ENCODE measurements at places on chromosomes 4 and X.

DNA sequence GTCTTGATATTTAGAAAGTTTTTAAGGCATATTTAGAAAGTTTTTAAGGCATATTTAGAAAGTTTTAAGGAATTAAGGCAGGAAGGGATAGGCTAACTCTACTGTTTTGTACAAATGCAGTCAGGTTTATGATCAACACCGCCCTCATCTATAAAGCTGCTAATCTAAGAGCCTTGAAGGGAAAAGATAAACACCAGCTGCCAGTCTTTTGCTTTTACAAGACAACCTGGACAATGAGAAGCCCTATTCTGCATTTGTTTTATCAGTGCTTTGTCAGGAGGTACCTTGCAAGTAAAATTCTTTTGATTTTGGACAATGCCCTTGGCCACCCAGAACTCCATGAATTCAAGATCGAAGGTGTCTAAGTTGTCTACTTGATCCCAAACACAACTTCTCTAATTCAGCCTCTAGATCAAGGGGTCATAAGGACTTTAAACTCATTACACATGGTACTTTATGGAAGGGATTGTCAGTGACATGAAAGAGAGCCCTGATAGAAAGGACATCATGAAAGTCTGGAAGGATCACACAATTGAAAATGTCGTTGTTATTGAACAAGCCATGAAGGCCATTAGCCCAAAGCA lies 39.8 kb downstream of the IL15 start:
- DNase-seq, result no peak

DNA sequence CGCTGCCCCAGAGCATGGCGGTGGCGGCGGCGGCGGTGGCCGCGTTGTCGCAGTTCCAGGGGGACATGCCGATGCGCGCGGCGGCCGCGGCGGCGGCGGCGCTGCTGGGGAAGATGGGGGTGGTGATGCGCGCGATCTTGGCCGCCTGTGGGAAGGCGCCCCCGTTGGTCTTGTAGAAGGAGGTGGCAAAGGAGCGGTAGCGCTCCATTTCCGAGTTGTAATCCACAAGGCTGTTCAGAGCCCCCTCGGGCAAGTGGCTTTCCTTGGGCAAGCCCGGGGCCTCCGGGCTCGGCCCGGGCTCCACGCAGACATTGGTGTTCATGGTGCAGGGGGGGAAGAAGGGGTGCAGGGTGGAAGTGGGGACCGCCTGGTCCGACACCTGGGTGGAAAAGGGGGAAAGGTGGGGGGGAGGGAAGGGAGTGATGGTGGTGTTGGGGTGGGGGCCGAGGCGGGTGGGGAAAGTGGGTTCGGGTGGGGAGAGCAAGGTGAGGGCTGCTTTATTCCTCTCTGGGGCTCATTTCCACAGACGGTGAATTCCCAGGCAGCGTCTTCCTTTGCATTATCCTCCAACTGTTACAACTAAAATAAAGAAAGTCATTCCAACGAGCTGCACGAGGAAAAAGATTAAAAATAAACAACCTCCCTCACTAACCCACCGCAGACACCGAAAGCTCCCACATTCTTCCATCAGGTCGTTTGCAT lies 3.1 kb downstream of the CXXC4 start:
- DNase-seq, result no peak

DNA sequence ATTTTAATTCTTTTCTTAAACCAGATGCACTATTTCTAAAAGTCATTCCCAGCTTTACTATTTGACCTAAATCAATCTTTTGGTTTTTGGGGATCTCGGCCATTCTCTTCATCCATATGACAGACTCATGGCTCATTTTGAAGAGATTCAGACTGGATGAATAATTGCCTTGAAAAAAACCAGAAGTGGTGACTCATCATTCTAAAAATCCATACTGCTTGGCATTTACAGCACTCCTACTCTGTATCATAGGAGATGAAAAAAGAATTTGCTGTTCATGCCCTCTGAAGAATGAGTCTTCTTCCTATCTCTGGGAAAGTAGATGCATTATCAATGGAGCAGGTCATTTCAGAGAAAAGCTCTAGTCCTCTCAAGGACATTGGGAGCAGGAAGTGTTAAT lies 220.5 kb upstream of the RPS6KA3 start:
- no peak for DNase-seq

- no peak for DNase-seq
Observed at GRCh38 chr4:128107766-128108165, 46.7 kb downstream of the LARP1B start.

DNA sequence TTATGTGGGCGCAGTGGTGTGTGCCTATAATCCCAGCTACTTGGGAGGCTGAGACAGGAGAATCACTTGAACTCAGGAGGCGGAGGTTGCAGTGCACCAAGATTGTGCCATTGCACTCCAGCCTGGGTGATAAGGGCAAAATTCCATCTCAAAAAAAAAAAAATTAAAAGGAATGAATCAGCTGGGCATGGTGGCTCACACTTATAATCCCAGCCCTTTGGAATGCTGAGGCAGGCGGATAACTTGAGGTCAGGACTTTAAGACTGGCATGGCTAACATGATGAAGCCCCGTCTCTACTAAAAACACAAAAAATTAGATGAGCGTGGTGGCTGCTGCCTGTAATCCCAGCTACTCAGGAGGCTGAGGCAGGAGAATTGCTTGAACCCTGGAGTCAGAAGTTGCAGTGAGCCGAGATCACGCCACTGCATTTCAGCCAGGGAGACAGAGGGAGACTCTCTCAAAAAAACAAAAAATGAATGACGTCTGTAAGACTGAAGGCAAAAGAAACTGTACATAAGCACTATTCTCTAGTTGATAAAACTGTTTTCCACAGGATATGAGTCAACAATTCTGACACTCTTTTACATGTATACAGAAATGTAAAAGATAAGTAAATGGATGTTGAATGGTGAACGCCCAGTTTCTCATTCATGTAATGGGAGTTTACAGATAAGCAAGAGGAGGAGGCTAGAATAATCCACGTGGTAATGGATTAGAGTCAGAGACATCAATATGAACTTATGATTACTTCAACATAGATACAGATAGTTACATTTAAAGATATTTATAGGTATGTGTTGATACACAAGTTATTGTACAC lies 22.2 kb downstream of the CENPC start:
- no peak for DNase-seq

- no peak for DNase-seq
Observed at GRCh38 chr4:159386620-159387019, 283.7 kb downstream of the RAPGEF2 start.

DNA sequence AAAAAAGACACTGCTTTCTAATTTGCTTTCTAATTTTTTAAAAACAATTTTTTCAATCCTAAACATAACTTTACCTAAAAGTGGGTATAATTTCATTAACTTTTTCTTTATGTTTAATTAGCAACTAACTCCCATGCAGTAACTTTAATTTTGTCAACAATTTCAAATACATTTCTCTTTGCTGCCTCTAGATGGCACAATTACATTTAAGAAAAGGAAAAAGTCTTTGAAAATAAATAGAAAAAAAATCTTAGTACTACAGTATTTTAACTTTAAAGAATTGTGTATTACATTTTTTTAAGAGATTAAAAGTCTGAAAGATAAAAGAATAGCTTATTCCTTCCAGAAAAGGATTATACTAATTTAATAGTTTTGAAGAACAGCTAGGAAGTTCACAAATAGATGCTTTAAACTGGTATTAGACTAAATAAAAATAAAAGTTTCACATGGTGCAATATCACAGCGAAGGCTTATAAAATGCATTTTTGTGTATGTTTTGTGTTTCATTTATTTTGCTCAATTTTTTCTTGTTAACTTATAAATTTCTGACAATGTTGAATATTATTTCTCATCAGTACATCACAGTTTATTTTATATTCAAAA lies 105.1 kb downstream of the ADGRA3 start:
- DNase-seq, result no peak

DNA sequence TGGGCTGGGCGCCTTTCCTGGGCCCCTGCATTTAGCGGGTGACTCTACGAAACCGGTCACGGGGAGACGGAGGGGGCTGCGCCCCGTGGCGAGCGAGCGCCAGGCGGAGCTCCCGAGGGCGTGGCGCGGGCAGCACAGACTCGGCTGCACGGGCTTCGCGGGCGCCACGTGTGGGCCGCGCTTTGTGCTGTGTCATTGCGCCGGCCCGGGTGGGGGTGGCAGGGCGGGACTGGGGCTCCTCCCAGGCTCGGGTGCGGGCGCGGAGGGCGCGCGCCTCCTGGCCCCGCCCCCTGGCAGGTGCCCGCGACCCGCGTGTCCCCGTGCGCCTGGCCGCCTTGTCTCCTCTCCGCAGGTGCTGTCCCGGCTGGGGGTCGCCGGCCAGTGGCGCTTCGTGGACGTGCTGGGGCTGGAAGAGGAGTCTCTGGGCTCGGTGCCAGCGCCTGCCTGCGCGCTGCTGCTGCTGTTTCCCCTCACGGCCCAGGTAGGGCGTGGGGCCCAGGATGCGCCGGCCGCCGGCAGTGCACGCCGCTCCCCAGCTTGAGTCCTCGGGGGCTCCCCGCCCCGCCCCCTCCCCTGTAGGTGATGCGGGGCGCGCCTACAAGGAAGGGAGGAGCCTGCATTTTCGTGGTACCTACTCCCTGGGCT lies 651 bp downstream of the UCHL1 start:
- DNase-seq, result no peak

DNA sequence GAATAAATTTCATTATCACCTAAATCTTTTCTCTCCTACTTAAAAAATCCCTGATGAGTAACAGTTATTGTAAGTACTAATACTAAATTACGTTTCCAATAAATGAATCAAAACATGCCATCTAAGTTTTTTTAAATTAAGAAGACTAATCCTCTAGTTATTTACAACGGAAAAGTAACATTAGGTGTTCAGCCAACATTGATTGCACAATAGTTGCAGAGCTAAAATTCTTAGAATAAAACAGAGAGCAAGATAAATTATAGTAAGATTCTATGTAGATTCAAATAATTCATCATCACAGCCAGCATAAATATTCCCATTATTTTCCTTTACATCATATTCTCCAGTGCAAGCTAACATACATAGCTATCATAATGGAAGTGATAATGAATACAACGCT lies 139.2 kb downstream of the HDX start:
- no peak for DNase-seq

- no peak for DNase-seq
Observed at GRCh38 chr4:36786519-36786918, 458.0 kb upstream of the NWD2 start.

- DNase-seq, result no peak
Observed at GRCh38 chrX:2145692-2146367, 354.9 kb downstream of the DHRSX start.

GRCh38 chr4:47468706-47469365 lies 5.3 kb upstream of the COMMD8 start:
- DNase-seq, result no peak

- DNase-seq, result no peak
Observed at GRCh38 chrX:120380699-120381098, 18.8 kb downstream of the ATP1B4 start.

GRCh38 chrX:281166-281999 lies at the start of gene PLCXD1:
Gene PLCXD1 (plus strand): TSS chrX:281381. CDS start chrX:284188, 2,807 bp downstream.
- no peak for DNase-seq

- DNase-seq, result no peak
Observed at GRCh38 chrX:119189595-119189994, 46.5 kb upstream of the PGRMC1 start.

DNA sequence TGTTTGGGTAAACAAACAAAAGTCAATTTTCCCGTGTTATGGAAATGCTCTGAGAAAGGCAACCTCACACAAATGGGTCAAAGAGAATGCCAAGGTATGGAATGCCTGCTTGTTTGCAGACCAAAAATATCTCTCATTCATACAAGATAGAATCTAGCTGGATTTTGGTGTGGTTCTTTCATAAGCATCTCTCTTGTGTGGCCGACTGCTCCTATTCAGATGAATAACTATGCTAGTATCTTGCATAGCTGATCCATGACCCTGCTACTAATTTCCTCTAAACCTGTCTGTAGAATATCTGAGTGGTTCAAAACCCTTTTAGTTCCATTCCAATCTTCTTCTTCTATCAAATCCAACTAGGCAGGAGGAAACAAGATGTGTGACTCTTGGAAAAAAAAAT lies 28.2 kb upstream of the SORBS2 start:
- no peak for DNase-seq

- no peak for DNase-seq
Observed at GRCh38 chr4:13968723-13969122, 341.2 kb upstream of the BOD1L1 start.

GRCh38 chr4:76108467-76109181 lies 34.1 kb downstream of the ART3 start:
- DNase-seq, result no peak

All from cortex of kidney (tissue), 1 donor.